T-cell (primary cell): ENCODE measurements at places on chromosomes 2 and 18. TPM values are rescaled to one million over a fixed set of nuclear protein-coding genes. Genes with fewer than 3 reads are reported as not detected.

DNA sequence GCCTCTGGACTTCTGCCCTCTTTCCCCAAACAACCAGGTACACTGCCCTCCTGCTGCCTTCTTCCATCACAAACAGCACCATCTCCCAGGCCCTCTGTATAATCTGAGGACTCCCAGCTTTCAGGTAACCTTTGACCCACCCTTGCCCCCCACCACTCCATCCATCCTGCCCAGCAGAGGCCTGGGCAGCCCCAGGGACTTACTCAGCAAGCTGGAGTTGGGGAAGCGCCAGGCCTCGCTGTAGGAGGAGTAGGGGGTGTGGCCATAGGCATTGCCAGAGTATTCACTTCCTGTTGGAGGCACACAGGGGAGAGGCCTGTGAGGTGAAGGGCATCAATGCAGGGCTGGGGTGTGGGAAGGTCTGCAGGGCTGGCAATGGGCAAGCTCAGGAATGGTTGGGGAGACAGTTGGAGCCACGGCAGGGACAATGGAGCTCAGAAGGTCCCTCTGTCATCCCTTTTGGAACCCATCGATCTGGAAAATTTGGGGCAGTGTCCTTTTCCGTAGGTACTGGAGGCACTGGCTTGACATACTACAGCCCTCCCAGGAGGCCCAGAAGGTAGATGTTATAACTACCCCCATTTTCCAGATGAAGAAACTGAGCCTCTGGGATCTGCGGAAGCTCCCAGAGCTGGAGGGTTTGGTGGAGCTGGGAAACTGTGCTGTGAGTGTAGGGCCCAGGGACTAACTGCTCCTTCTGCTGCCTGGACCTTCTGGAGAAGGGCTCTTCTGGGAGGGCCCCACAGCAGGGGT is 46.3 kb downstream of the PSD4 start:
- no peaks in the 10 kb centered on the region for H3K36me3 ChIP-seq
- H3K27me3 ChIP-seq = peaks cover 28% of the 10 kb centered on the region
- no peak for DNase-seq
- H3K4me1 ChIP-seq = peaks cover 9% of the 10 kb centered on the region
- no peak overlapping the region for H3K4me3 ChIP-seq

- H3K36me3 ChIP-seq = no peaks in the 10 kb centered on the region
- no peak overlapping the region for H3K27ac ChIP-seq
- no peak overlapping the region for H3K4me3 ChIP-seq
- no peaks in the 10 kb centered on the region for H3K4me1 ChIP-seq
- peaks cover 19% of the 10 kb centered on the region for H3K27me3 ChIP-seq
These were observed 63.3 kb downstream of the BOD1L2 start for GRCh38 chr18:57210107-57210715.

GRCh38 chr18:3653851-3654441 is 204.0 kb downstream of the TGIF1 start:
- H3K4me3 ChIP-seq = no peak overlapping the region
- H3K27ac ChIP-seq = no peak overlapping the region
- H3K36me3 ChIP-seq = no peaks in the 10 kb centered on the region
- no peaks in the 10 kb centered on the region for H3K27me3 ChIP-seq

GRCh38 chr18:13565228-13565627 is 161.1 kb downstream of the FAM210A start:
- no peak overlapping the region for H3K4me3 ChIP-seq
- no peaks in the 10 kb centered on the region for H3K27me3 ChIP-seq
- H3K36me3 ChIP-seq = no peaks in the 10 kb centered on the region
- H3K4me1 ChIP-seq = peaks cover 41% of the 10 kb centered on the region
- DNase-seq = no peak

DNA sequence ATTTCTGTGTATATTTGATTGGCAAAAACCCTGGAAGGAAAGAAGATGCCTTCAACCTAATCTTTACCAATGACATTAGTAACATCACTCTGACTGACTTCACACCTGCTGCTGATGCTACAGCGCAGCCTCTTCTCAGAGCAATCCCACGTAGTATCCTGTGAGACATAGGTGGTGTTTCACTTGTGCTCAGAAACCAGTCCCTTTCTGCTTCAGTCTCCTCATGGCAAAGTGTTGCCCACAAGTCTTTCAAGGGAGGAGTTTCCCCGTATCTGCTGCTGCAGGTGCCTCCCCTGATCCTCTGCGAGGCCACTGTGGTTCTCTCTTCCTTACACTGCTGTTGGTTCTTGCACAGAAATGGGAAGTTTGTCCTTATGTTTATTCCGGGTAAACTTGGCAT is 433.2 kb upstream of the TNP1 start:
- DNase-seq = no peak
- no peak overlapping the region for H3K4me3 ChIP-seq
- H3K27ac ChIP-seq = no peak overlapping the region
- no peaks in the 10 kb centered on the region for H3K36me3 ChIP-seq
- no peaks in the 10 kb centered on the region for H3K4me1 ChIP-seq

- DNase-seq = no peak
- H3K4me3 ChIP-seq = no peak overlapping the region
- H3K36me3 ChIP-seq = no peaks in the 10 kb centered on the region
- H3K27me3 ChIP-seq = peaks cover 17% of the 10 kb centered on the region
These were observed 391 bp downstream of the ZNF385B start for GRCh38 chr2:179861027-179861415.

DNA sequence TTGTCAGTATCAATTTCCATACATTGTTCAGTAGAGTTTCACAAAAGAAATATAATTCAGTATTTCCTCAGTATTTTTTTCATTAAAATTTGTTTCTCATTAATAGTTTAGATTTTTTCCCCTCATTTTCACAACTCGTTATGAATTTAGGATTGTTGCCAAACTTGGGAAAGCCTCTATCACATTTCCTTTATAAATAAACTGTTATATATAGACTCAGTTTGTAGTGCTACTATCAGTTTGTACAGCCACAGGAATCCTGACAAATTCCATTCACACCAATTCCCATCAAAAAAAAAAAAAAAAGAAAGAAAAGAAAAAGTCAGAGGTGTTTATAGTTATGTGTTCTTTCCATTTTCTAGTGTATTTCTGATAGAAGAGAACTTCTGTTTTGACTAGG is 123.3 kb upstream of the DCC start:
- no peak overlapping the region for H3K27ac ChIP-seq
- no peak for DNase-seq
- no peak overlapping the region for H3K4me3 ChIP-seq
- no peaks in the 10 kb centered on the region for H3K4me1 ChIP-seq
- no peaks in the 10 kb centered on the region for H3K27me3 ChIP-seq
- H3K36me3 ChIP-seq = no peaks in the 10 kb centered on the region

DNA sequence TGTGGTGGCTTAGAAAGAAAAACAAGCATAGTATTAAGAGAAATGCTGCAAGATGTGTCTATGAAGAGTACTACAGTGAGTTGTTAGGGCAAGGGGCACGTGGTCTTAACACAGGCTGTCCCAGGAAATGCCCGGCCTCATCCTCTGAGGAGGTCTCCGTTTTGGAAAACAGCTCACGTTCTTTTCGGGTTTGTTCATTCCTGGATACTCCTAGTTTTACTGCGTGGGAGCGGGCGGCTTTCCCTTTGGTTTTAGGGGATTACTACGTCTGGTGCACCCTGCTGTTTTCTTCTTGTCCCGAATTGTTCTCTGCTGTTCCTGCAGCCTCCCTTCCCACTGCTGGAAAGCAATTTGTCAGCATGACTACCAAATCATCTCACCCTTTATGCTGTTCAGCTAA is 55.5 kb upstream of the RAB6D start:
- H3K27ac ChIP-seq = no peak overlapping the region
- H3K36me3 ChIP-seq = no peaks in the 10 kb centered on the region
- no peak overlapping the region for H3K4me3 ChIP-seq
- peaks cover 9% of the 10 kb centered on the region for H3K27me3 ChIP-seq

DNA sequence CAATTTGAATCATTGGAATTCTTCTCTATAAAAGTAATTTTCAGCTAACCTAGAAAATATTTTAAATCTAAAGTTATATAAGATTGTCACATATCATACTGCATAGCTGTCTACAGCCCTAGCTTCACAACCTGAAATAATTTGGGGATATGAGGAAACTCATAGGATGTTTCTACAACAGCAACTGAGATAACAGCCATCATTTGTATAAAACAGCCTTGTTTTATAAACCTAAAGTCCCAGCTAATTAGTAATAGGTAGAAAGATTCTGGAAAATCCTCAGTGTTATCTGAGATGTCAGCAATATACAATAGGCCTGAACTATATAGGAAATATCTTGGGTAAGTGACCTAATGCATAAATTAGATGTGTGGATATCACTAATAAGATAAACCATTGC is 47.6 kb upstream of the TSPYL6 start:
- H3K4me3 ChIP-seq = no peak overlapping the region
- DNase-seq = no peak
- H3K27me3 ChIP-seq = no peaks in the 10 kb centered on the region
- no peak overlapping the region for H3K27ac ChIP-seq

The CNGA3 gene
- total RNA-seq = not detected

The SETBP1 gene
- 1.6 TPM for total RNA-seq

DNA sequence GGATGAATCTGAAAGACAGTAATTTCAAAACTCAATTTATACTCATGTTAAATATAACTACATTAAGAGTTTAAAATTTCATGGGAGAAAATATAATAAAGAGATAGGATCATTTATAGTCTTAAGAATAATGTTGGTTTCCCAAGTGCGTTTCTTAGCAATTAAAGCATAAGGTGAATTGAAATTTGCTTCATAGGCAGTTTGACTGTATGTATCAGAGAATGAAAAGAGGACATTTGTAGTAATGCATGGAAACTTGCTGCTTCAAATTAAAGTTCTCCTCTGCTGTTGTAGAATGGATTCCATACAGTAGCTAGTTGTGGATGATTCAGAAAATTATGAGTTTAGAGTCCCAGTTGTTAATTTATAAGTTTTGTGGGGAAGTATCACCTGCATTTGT is 68.1 kb downstream of the NUP35 start:
- no peak overlapping the region for H3K4me3 ChIP-seq
- DNase-seq = no peak
- no peaks in the 10 kb centered on the region for H3K27me3 ChIP-seq

DNA sequence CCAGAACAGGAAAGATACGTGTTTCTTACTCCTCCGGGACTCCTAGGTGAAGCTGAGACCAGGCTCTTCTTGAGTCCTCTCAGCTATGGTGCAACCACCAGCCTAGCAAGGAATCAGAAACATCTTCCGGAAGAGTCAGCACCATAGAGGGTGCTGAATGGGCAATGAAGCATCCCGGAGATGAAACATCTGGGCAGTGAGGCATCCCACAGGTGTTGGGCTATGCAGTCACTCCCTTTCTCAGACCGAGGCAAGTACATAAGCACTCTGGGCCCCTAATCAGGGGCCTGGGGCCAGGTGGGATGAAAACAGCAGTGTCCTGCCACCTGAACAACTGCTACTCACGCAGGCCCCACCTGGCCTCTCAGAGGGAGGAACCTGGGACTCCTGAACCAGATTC is 1.4 kb upstream of the CAPN10 start:
- no peak overlapping the region for H3K4me3 ChIP-seq
- H3K36me3 ChIP-seq = peaks cover 12% of the 10 kb centered on the region
- H3K27ac ChIP-seq = no peak overlapping the region
- H3K4me1 ChIP-seq = peaks cover 19% of the 10 kb centered on the region
